ENCODE measurements at places on chromosomes 2 and 18.

DNA sequence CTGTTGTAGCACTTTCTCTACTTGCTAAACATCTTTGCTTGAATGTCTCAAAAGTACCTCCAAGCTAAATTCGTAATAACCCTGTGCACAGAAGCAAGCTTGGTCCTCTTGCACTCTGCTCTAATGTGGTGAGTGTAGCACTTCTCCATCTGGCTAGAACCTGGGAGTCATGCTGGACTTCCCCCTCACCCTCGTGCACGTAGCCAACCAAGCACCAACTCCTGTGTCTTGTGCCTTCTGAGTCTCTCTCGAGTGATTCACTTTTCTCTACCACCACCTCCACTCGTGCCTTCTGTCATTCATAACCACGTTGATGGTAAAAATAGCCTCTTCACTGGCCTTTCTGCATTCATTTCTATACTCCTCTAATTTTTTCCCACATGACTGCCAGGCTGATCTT is 91.9 kb upstream of the KCNE4 start:
- DNase-seq = no peak

GRCh38 chr2:102592601-102593000 is 26.8 kb upstream of the SLC9A2 start:
- no peak for DNase-seq

- DNase-seq = no peak
These were observed 80.6 kb downstream of the MYO1B start for GRCh38 chr2:191325651-191326365.

GRCh38 chr2:163934131-163934530 is 198.3 kb upstream of the FIGN start:
- no peak for DNase-seq

GRCh38 chr2:32945286-32945685 is 1.5 kb upstream of the LTBP1 start:
- no peak for DNase-seq

- DNase-seq = no peak
These were observed 83.6 kb downstream of the RHOB start for GRCh38 chr2:20530520-20530919.

GRCh38 chr2:190670182-190670946 is 21.5 kb downstream of the NAB1 start:
- DNase-seq = no peak

DNA sequence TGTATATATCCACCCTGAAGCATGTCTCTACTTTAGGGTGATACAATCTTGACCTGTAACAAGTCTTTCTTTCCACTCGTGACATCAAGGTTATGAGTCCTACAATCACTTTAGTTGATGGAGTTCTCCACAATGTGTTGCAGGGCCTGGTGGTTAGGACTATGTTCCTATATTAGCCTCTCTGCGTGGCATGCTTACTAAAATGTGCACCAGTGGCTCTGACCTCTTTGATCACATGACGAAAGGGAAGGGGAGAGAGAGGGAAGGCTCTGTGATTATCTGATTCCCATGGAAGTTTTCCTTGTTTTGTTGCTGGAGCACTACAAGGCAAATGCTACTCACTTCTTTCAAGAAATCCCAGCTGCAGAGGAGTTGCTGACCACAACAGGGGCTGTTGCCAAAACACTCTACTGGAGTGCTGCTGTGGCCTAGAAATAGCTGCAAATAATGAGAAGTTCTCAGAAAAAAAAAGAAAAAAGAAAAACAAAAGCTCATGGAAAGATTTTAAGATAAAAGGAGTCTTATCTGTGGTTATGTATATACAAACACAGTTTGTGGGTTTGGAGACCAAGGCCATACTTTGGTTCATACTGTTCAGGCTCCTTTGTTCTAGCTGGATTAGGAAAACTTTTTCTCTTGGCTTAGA is 272.8 kb upstream of the MMADHC start:
- no peak for DNase-seq

DNA sequence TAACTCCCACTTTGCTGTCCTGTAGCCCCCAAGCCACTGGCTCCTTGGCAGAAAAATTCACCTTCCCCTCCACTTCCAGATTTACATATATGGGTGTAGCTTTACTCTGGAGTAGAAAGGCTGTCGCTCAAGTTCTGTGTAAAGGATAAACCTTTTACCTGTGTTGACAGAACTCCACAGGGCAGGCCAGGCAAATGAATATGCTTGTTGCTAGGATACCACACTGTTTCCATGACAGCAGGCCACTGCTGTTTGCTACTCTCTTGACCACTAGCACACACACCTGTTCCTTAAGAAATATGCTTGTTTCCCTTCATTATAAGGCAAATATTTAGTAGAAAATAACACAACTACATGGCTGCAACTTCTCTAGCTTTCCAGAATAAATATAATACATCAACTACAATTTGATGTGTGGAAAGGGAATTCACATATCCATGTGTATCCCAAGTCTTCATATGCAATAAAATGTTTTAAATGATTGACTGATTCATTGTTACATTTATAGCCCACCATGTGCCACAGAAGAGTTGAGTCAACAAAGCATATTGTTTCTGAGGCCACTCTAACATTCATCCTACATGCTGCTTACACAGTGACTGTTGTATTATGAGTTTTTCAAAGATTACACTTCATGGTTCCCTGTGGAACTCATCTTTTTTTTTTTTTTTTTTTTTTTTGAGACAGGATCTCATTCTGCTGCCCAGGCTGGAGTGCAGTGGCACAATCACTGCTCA is 56.2 kb upstream of the ROCK1 start:
- DNase-seq = no peak

DNA sequence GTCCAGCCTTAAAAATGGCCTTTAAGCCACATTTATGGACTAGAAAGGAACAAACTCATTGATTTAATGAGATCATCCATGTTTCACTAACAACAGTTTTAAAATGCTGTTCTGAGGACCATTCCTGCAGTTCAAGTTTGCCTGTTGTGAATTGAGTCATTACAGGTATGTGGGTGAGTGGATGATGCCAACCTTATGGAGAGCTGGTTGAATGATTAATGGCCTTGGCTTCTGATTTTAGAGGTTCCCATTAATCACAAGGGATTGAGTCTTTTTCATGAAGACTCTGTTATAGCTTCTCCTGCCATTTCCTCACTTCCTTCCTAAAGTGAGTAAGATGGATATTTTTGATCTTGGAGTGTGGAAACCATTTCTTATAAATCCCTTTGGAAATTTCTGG is 459.8 kb upstream of the SLC14A2 start:
- DNase-seq = no peak

- no peak for DNase-seq
These were observed 7.5 kb downstream of the C18orf32 start for GRCh38 chr18:49479381-49480137.

- no peak for DNase-seq
These were observed 357.7 kb upstream of the HNRNPA3 start for GRCh38 chr2:176854878-176855277.

DNA sequence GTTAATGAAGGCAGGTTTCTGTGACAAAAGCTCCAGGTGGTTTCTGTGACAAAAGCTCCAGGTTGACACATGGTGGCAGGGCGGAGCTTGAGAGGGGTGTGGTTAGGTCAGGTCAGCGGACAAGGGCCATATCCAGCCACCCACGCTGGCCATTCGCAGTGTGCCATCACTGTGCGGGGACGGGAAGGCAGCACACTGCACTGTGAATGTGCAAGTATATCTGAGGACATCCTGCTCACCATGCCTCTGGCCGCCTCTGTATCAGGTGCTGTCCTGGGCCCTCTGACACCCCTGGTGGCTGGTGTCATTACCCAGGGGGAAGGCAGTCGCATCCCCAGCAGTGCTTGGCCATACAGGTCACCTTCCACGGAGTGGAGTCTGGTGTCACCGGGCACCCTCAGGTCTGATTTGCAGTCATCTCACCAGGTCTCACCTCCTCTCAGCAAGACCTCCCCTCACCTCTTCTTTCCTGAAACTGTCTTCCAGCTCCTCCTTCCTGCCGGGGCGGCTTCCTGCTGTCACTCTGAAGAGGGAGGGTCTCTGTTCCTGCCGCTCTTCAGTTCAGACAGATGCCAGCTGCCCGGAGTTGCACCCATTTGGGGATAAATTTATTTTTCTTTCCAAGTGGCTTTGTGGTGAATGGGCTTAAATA is 34.9 kb downstream of the CTIF start:
- DNase-seq = no peak

DNA sequence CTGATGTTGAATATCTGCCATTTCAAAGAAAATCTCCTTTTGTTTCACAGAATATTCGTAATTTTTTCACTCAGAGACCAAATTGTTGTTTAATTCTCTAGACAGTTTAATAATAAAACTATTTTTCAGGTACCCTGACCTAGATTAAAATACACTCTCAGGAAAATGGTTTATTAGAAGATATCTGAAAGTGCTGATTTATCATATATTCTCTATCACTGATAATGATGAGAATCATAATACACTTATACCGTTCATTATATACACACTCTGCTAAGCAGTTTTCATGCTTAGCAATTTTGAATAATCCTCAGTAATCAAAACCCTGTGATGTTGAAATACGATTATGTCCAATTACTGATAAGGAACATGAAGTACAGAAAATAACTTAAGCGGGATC is 772.9 kb upstream of the CRIM1 start:
- no peak for DNase-seq

GRCh38 chr2:29054430-29054829 is 19.9 kb downstream of the PCARE start:
- no peak for DNase-seq

GRCh38 chr18:63140997-63141777 is 178.4 kb downstream of the BCL2 start:
- DNase-seq = no peak

GRCh38 chr2:196287523-196287922 is 116.1 kb upstream of the STK17B start:
- DNase-seq = no peak

DNA sequence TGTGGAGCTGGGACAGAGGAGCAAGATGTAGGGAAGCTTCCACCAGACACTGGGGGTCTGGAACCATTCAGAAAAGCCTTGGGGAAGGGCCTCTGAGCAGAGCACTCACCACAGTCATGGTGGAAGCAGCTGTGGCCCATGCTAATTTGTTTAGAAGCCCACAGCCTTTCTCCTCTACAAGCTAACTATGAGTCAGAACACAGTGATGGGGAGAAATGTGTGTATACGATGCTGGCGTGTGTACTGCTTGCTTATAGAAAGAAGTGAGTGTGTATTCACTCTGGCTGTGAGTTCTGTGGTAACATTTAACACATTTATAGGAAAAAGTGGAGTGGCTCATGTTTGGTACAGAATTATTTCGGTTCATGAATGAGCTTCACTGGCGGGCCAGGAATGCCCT is 157.0 kb upstream of the ACAA2 start:
- DNase-seq = no peak

GRCh38 chr18:62436636-62437234 is 86.1 kb upstream of the ZCCHC2 start:
- DNase-seq = no peak

DNA sequence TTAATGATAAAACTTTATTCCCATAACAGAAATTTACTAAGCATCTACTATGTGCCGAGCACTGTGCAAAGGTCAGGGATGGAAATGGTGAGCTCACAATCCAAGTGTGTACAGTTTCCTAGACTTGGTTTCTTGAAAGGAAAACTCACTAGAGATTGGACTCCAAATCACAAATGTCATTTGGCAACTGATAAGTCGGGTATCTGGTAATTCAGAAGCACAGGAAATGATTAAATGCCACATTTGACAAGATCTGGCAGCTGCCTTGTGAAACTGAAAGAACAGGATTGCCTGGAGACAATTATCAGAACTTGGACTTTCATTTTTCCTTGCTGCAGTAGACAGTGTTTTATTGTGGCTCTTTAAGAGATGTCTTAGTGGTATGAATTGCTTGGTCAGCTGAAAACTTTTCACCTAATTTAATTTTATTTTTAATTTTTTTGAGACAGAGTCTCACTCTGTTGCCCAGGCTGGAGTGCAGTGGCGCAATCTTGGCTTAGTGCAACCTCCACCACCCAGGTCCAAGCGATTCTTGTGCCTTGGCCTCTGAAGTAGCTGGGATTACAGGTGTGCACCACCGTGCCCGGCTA is 19.2 kb downstream of the ITGA6 start:
- no peak for DNase-seq

DNA sequence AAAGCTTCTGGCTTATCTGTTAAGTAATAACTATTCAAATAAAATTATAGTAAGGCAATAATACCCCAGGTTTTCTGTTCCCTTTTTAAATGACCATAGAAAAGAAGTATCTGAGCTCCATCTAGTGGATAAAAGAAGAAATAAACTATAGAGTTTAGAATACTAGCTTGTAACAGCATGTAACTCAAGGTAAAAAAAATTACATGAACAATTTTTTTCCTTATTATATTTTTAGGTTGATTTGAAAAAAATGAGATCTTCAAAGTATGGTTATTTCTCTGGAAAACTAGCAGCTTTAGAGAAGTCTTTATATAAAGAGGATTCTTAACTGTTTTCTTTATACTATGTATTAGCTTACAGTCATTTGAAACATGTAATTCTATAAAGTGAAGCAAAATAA is 58.1 kb downstream of the NCKAP1 start:
- no peak for DNase-seq

- DNase-seq = no peak
These were observed 31.9 kb upstream of the PNO1 start for GRCh38 chr2:68125821-68126220.

- DNase-seq = no peak
These were observed 260.4 kb downstream of the MEIS1 start for GRCh38 chr2:66695226-66695735.

- no peak for DNase-seq
These were observed 36.6 kb upstream of the SIGLEC15 start for GRCh38 chr18:45788861-45789260.

- no peak for DNase-seq
These were observed 71.5 kb downstream of the THADA start for GRCh38 chr2:43524177-43524965.

GRCh38 chr2:96769814-96770213 is 9.1 kb downstream of the CNNM4 start:
- DNase-seq = peak; percentile 63

DNA sequence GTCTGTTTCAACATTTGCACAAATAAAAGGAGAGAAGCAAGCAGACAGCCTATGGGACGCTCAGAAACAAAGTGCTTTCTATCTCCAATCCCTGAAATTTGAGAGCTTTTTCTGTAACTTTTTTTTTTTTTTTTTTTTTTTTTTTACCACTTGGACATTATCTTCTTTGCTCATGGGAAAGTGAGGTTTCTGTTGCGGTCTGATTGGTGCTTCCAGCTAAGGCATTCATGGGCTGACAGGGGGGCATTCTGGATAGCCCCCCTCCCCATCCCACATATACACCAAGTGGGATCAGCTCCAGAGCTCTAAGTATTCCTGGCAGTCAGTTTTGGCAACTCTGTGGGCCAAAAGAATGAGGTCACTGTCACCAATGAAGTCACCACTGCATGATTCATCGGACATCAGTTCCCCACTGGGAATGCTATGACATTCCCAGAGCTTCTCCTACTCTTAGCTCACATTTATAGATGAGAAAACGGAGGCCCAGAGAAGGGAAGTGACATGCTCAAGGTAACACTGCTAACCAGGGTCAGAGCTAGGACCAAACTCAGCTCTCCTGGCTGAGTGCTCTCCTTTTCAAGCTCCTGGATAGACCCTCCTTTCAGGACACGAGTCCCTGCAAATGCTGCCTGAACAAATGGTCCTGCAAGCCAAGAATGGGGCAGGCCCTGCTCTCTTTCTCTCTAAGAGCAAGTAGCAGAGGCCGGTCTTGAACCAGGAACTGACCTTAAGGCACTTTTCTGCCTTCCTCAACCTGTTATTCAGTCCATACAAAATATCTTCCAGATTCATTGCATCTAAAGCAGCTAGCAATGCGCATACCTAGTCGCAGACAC is 61.3 kb downstream of the TMEM247 start:
- DNase-seq = peak; percentile 66

Data from dorsolateral prefrontal cortex (tissue), 122 donors.